ENCODE measurements at places on chromosomes 1 and 21. TPM values are rescaled to one million over a fixed set of nuclear protein-coding genes. Genes with fewer than 3 reads are reported as not detected.

- peak; percentile 60 for DNase-seq
These were observed 1.2 kb upstream of the SLC25A33 start for GRCh38 chr1:9537863-9538668.

- DNase-seq, result no peak
These were observed 25.8 kb upstream of the IFNGR2 start for GRCh38 chr21:33377221-33377920.

Gene ZBTB8A
- total RNA-seq, result 10.5 TPM

Gene TMCO4
- total RNA-seq, result 60.8 TPM

GRCh38 chr1:27727126-27727525 is 1.4 kb downstream of the FAM76A start:
- DNase-seq, result no peak

Gene FAM151A
- total RNA-seq, result not detected
